T47D (cell line): ENCODE measurements at places on chromosomes 6 and 20.

DNA sequence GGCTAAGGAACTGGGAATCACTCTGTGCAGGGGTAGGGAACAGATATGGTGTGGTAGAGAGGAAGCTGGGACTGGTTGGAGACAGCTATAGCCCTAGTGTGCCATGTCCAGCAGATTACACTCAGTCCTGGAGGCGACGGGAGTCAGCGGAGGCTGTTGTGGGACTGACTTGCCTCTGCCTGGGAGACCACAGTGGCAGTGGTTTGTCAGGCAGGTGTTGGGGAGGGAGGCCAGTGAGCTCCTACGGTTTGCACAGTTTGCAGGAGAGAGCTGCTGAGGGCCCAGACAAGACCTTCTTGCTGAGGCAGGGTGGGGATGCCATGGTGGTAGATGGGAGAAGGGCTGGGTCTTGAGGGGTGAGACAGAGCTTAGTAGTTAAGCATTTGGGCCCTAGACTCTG lies 4.9 kb downstream of the PLCG1 start:
- DNase-seq = no peak

DNA sequence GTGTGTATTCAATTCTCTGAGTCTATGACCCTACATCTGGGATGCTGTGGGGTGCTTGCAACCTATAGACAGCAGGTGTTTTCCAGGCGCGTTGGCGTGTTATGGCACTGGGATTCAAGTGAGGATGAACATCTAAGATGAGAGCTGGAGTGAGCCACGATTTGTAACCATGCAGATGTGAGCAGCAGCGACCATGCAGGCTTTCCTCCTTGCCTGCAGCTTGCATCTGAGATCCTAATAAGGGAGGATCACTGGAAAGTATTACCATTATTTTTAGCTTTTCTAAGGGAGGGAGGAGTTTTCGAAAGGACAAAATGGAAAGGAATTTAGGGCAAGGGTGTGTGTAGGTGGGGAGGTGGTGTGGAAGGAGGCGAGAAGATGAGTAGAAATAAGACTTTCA lies 216.7 kb downstream of the ATXN1 start:
- DNase-seq = no peak

DNA sequence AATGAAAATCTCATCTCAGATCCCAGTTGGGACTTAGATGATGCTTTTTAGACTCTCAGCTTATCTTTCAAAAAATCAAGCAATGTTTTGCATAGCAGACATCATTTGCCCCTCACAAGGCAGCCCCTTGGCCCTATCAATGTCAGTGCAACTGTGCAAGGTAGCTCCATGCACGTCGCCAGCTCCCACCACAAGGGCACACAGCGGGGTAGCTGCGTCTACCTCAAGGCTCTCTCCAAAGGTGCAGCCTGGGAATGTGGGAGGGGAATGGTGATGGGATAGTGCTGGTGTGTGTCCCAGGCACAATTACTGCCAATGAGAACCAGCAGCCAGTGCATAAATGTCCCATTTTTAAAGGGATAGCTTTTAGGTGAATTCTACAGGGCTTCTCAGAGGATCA lies 137.5 kb upstream of the SYNDIG1 start:
- DNase-seq = no peak

DNA sequence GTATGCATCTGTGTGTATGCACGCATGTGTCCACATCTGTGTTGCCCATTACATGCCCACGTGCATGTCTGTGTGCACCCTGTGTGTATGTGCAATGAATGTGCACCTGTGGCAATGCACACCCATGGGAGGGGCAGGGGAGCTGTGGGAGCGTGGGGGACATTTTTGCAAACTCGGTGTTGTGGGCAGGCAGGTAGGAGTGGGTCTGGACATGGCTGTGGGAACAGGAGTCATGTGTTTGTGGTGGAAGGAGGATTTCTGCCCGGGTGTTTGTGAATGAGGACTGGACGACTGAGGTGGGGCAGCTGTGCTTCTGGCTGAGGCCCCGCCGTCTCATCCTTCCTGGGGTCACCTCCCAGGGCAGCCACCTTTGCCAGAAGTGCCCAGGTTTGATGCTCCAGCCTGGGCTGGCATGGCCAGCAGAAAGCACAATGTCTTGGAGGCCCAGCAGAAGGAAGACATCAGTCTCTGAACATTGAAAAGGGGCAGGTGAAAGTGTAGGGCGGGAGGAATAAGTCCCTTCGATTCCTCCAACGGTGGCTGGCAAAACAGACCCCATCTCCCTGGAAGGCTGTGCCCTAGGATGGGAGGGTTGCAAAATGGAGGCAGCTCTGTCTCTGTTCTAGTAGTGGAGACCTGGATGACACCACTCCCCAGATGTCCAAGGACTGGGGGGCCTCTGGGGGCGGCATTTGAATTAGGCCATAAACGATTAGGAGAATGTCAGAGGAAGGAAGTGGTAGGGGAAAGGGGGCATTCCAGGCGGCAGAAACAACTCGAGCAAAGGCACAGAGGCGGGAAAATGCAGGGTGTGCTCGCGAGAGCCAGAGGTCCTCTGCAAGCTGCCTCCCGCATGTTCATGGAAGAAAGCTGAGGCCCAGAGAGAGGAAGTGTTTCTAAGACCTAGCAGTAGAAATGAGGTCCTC lies 19.1 kb upstream of the ARMC12 start:
- DNase-seq = no peak

DNA sequence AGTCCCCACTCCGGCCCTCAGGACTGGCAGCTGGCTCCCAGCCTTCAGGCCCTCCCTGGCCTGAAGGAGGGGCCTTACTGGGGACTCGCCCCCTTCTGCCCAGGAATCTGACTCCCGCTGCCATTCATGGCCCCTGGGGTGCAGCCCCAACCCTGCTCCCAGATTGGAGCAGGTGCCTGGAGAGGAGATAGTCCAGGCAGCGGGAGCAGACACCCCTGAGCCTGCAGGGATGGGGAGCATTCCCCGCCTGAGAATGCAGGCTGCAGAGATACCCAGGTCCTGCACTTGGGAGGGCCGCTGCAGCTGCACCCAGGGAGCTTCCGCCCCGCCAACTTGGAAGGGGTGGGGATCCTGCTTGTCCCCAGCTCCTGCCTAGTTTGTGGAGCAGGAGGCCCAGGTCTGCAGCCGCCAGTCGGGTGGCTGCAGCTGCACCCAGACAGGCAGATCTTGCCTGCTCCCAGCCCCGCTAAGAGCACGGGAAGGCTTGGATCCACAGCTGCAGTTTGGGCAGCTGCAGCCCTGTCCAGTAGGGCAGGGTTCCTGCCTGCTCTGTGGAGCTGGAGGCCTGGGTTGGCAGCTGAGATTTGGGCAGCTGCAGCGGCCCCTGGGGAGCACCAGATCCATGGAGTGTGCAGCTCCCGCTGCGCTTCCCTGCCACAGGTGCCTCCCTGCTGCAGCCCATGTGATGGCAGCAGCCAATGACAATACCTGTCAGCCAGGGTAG lies 5.2 kb downstream of the GTSF1L start:
- DNase-seq = no peak

DNA sequence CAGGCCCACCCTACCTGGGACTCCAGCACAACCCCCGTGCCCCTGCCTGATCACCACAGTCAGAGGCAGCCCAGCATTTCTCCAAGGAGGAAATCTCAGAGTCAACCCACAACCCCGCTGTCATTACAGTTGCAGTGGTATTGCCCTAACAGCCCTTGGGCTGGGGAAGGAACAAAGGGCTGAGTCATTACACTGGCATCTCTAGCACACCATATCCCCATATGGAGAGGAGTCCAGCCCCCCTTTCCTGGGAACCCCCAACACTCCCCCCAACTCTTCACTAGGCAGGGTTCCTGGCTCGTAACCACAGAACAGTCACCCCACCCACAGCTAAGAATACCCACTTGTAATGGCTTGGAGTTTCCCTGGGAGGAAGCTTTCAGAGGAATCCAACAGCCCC lies 149.4 kb upstream of the OGFRL1 start:
- DNase-seq = no peak

GRCh38 chr20:43564993-43565757 lies 6.3 kb downstream of the SGK2 start:
- no peak for DNase-seq

DNA sequence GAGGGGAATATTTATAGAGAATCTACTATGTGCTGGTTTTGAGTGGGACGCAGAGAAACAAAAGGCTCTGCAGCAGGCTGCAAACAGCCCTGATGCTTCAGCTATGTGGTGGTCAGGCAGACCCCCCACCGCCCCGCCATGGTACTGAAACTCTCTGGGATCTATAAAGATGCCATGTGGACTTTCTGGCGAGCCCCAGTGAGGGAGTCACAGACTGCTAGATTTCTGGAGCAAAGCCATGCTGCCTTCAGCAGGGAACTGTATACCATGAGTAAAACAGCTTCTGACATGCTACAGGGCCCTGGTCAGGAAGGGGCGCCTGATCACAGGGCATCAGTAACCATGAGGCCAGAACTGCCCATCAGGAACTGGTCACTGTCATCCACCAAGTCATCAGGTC lies 19.2 kb upstream of the BPIFB1 start:
- no peak for DNase-seq

GRCh38 chr6:30113003-30113759 lies at the start of gene TRIM31:
Gene TRIM31, minus strand, starts transcription at chr6:30113090. Its CDS starts 285 bp downstream, at chr6:30112805.
- DNase-seq = no peak

- DNase-seq = no peak
Observed at GRCh38 chr6:142764311-142764710, 180.7 kb downstream of the HIVEP2 start.

GRCh38 chr6:90412538-90413369 lies 116.1 kb upstream of the BACH2 start:
- DNase-seq = no peak

- peak; percentile 30 for DNase-seq
Observed at GRCh38 chr6:18262702-18263417, 1.5 kb downstream of the DEK start.

DNA sequence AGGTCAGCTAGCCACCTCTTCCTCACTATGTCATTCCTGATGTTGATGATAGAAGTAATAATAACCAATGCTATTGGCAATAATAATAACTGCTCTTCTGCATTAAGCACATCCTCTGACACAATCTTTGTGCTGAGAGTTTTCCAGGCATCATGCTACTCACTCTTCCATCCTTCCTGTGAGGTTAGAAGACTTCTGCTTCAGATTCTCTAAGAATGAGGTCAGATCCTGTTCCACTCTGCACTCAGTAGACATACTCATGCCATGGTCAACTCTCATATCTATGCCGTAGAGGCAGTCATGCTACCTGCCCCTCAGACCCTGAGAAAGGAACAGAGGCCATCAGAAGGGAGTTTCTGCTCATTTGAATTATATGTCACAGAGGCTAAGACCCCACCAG lies 98.1 kb upstream of the TOP1 start:
- DNase-seq = no peak

GRCh38 chr20:61322151-61322865 lies 70.2 kb downstream of the CDH4 start:
- DNase-seq = no peak

- no peak for DNase-seq
Observed at GRCh38 chr6:165663377-165663735, 315 bp upstream of the PDE10A start.

- DNase-seq = peak; percentile 77
Observed at GRCh38 chr20:45445805-45446562, 23.6 kb upstream of the WFDC2 start.

DNA sequence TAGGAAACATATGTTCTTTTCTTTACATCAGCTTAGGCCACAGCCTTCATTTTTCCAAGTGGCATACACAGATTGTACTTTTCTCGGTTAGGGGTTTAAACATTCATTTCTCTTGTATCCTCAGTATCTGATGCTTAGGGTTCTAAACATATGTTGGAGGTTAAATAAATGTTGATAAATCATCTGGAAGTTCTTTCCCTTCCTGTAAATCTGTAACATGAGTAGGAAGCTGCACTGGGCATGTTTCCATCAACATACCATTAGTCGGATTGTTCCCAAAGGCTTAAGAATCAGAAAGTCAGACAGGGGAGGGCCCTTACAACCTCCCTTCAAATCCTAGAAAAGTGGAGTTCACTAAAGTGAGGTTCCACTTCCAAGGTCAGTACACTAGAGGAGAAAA lies 54.8 kb upstream of the BCLAF1 start:
- no peak for DNase-seq

- no peak for DNase-seq
Observed at GRCh38 chr6:98838032-98838431, 3.7 kb downstream of the POU3F2 start.

DNA sequence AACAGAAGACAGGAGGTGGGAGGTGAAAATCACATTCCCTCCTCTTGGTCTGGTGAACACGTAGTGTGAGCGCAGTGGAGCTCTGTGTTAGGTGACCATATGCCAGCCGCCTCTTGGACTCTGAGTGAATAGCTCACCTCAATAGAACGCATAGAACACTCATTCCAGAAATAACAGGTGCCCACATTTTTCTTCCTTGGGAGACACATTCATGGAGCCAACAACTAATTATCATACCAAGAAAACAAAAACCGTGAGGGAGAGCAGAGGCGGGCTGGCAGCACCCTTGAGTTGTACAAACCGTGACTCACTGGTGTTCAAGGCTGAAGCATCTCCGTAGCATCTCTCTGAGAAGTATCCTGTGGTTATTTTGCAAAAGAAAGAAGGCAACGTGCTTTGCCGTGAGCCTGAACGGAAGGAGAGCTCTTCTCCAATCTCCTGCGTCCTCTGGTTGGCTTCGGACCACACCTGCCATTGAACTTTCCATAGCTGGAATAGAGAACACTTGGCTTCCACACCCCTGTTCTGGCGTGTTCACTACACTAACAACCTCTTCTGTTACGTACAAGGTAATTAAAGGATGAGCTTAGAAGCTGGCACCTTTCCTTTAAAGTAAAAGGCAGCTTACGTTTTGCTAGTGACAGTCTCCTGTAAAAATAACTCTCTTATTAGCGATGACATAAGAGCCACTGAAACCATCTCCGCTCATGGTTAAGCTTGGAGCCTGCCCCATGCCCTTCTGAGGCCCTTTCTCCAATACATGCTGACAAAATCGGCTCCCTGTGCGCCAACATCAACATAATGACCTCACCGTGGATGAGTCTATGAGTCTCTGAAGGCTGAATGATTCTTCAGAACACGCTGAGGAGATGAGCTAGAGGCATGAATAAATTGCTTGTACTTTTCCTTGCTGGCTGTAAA lies 30.2 kb upstream of the SGK1 start:
- no peak for DNase-seq

DNA sequence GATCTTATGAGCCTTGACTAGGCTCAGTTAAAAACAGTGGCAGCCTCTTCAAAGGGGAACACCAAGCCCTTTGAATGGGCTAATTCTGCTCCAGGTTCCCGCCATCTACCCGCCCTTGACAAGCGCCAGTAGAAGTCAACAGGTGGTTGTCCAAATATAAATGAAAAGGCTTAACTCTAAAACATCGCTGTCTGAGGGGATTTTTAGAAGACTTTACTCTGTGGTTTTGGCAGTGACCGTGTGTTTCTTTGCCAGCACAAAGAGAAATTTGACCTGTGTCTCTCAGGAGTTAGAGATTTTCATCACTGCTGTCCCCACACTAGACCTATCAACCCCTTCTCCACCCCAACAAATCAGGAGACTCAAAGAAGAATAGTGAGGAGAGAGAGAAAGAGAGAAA lies 19.8 kb upstream of the SIM1 start:
- DNase-seq = no peak

- DNase-seq = no peak
Observed at GRCh38 chr20:59273739-59274357, 26.6 kb upstream of the EDN3 start.

DNA sequence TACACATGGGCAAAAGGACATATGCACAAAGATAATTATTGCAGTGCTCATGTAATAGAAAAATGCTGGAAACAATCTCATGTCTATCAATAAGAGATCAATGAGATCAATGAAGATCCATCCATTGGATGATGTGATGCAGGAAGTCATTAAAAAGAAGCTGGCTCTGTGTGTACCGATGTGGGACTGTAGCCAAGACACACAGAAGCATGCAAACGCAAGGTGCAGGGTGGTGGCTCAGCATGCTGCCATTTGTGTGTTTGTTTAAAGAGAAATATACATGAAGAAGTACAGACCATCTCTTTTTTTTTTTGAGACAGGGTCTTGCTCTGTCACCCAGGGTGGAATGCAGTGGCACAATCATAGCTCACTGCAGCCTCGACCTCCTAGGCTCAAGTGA lies 33.1 kb upstream of the KCNB1 start:
- DNase-seq = peak; percentile 62
